ENCODE measurements at places on chromosomes 5 and 9.

GRCh38 chr5:135031813-135032694 is 2.0 kb downstream of the PITX1 start:
- DNase-seq: no peak

GRCh38 chr9:18566121-18566520 is 92.2 kb downstream of the ADAMTSL1 start:
- DNase-seq: no peak

DNA sequence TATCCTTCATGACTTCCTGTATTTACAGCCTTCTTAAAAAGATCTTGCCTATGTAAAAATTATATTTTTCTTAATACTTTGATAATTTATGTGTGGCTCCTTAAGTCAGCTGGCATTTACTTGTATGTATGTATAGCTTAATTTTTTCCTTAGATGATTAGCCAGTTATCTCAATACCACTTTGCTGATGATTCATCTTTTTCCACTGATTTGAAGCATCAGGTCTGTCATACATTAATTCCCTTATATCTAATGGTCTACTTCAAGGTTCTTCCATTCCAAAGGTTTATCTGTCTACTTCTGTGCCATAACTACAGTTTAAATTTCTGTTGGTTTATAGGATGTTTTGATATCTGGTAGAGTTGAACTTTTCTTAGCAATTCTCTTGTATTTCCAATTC is 44.9 kb upstream of the MTMR12 start:
- no peak for DNase-seq

DNA sequence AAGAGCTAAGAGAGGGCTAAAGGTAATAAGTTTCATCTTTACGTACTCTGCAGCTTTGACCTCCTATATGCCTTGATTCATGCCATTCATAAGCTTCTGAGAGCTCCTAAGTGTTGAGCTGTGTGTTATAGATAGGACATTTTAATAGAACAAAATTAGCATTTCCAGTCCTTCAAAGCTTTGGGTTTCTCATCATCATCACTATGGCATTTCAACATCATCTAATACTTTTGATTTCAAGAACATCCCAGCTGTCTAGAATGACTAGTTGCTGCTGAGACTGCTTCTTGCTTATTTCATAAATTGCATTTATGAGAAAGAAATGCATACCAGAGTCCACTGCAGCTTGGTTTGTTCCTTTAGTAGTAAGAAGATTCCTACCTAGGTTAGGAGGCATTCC is 201.7 kb downstream of the SGCD start:
- no peak for DNase-seq

DNA sequence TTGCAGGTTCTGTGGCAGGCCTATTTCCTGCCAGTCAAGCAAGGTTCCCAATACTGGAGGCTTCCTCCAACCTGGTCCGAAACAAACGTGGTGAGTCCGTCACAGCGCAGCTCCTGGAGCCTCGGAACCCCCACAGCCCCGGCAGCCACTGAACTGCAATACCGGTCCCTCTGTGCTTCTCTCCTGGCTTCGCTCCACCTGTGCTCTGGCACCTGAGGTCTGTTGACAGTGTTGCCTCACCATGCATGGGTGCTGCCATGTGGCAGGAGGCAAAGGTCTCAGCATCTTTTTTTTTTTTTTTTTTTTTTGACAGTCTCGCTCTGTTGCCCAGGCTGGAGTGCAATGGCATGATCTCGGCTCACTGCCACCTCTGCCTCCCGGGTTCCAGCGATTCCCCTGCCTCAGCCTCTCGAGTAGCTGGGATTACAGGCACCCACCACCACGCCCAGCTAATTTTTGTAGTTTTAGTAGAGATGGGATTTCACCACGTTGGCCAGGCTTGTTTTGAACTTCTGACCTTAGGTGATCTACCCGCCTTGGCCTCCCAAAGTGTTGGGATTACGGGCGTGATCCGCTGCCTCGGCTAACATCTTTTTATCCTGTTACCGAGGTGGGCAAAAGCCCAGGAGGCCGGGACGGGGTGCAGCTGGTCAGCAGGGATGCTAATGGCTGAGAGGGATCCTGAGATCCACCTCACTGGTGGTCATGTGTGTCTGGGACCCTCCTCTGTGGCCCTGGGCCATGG is 57.1 kb upstream of the RNU6ATAC start:
- DNase-seq: no peak

DNA sequence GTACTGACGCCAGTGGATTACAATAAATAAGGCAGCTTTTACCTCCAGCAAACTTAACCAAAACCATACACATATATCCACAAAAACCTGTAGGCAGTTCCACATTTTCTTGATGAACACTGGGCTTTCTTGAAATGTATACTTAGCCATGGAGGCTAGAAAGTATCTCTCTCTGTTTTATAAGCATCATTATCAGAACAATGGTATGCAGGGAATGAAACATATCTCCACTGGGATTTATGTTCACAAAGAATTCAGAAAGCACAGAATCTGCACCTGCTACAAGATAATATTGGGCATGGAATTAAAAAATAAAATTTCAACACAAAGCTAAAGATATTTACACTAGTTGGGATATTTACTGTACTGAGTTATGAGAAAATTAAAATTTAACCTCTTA is 126.1 kb upstream of the RASA1 start:
- no peak for DNase-seq

DNA sequence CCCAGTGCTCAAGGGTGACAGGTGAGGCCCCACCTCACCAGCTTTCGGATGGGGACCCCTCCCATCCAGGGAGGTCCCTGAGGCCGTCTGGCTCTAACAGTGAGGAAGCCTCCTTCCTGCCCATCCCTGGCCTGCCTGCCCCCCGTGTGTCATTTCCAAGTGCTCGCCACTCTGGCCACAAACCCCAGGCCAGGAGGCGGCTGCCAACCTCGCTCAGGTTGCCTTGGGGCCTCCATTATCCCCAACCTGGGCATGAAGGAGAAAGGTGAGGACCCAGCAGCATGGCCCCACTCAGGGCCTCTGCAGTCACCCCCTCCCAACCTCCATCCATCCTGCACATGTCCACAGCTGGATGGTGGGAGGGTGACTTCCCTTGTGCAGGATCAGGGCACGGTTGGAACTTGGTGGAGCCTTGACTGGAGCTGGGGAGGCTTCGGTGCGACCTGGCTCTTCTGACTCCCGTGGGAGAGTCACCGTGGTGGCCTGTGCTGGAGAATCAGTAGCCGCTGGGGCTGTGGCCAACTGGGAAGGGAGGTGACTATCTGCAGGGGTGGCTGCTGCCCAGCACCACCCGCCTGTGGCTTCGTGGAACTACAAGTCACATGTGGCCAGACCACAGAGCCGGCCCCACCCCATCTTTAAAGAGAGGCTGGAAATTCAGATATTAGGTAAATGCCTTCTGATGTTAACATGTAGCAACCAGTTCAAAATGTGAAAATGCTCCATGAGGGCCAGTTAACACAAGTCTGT is 37.5 kb upstream of the GFPT2 start:
- DNase-seq: no peak

GRCh38 chr9:101691657-101692056 is 46.8 kb downstream of the GRIN3A start:
- DNase-seq: no peak

GRCh38 chr9:23117616-23118015 is 671.0 kb downstream of the DMRTA1 start:
- DNase-seq: no peak

DNA sequence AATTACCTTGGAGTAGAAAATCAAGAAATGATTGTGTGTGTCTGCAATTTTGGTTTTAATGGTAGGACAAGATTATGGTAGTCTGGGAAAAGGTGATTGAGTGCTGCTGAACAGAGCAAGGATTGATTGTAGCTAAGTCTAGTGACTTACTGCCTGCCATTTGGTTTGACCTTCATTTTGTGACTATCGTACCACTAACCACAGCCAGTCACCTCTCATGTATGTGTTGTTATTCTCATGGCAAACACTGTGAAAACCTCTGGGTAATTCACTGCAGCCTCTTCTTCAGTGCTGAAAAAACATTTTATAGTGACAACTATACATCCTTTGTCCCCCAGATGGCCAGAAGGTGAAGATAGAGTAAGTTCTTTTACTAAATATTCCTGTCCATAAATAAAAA is 37.5 kb downstream of the CTNNA1 start:
- no peak for DNase-seq

DNA sequence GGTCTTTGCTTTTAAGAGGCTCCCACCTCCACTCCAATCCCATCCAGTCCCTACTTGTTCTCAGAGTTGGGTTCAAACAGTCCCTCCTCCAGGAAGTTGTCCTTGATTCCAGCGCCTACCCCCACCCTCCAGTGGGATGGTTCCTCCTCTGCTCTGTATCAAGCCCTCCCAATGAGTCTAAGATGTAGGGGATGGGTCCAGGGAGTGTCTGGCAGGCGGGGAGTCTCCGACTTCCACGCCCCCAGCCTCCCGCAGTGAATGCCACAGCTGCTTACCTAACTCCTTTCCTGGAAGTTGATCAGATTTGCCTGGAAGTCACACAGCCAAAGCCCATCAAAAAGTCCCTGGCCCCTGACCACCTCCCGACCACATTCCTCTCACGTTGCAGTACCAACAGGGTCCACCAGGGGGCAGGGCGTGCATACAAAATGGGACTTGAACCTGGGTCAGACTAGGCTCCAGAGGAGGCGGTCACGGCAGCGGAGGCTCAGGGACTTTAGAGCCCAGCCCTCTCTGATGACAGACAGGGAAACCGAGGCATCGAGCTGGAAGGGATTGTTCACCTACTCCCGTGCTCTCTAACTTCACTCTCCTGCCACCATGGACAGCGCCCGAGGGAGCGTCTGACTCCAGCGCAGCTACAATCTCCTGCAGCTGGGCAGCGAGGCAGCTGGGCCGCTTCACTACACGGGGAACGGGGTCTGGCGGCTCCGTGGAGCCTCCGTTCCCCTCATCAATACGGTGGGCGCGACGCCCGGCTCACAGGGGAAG is 25.0 kb upstream of the TDRD7 start:
- peak; percentile 59 for DNase-seq

DNA sequence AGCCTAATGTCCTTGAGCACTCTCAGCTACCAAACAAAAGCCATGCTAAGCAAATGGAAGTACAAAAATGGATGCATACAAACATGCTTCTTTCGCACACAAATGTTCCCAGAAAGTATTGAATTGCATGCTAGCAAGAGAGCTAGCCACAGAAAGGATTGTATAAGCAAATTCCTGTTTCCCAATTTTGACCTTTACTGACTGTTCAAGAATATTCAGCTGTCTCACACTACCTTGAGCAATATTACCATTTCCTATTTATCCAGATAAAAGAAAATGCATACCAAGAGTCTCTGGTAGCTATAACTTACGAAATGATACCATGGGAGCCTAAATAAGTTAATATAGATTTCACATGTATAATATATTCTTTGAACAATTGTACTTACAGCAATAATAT is 264.6 kb downstream of the TMEM167A start:
- DNase-seq: no peak

DNA sequence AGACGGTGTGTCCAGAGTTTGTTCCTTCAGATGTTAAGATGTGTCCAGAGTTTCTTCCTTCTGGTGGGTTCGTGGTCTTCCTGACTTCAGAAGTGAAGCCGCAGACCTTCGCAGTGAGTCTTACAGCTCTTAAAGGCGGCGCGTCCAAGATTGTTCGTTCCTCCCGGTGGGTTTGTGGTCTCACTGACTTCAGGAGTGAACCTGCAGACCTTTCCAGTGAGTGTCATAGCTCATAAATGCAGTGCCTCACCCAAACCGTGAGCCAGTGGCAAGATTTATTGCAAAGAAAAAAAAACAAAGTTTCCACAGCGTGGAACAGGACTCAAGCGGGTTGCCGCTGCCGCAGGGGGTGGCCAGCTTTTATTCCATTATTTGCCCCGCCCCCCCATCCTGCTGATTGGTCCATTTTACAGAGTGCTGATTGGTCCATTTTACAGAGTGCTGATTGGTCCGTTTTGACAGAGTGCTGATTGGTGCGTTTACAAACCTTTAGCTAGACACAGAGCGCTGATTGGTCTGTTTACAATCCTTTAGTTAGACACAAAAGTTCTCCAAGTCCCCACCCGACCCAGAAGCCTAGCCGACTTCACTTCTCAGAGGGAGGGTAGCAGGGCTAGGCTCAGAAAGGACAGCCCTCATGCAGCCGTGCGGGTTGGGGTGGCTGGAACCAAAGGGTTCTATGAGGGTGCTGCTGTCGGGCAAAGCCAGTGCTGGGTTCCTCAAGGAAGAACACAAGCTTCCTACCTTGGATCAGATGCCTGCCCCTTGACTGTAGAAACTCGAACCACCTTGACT is 9.1 kb upstream of the RNF130 start:
- no peak for DNase-seq

DNA sequence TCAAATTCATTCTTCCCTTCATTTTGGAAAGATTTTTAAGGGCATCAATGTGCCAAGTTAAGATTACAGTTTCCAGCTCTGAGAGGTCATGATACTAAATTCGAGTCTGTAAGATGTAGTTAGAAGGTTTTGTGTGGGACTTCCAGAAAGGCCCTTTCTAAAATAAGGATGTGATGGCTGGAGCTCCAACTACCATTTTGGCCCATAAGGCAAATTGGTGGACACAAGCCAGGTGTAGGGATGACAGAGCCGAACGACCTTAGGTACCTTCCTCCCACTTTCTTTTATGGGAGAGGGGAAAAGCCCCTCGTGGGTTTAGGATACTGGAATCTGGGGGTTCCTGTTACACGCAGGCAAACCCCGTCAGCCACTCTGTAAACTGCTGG is 54.3 kb upstream of the PTPDC1 start:
- no peak for DNase-seq

Measured in RPMI8226 (cell line).